ENCODE measurements at places on chromosomes 13 and 19. TPM values are rescaled to one million over a fixed set of nuclear protein-coding genes. Genes with fewer than 3 reads are reported as not detected.
A peak's percentile ranks its signal among the peaks of the same experiment; 100 is the strongest.

ELL gene
- polyA plus RNA-seq, result 9.5 TPM

CGB3 gene
- polyA plus RNA-seq, result not detected

LHB gene
- polyA plus RNA-seq, result not detected

OR7A5 gene
- polyA plus RNA-seq, result not detected

STK11 gene
- 12.7 TPM for polyA plus RNA-seq

SYT3 gene
- polyA plus RNA-seq, result not detected

ZNF441 gene
- polyA plus RNA-seq, result 3.7 TPM

DNA sequence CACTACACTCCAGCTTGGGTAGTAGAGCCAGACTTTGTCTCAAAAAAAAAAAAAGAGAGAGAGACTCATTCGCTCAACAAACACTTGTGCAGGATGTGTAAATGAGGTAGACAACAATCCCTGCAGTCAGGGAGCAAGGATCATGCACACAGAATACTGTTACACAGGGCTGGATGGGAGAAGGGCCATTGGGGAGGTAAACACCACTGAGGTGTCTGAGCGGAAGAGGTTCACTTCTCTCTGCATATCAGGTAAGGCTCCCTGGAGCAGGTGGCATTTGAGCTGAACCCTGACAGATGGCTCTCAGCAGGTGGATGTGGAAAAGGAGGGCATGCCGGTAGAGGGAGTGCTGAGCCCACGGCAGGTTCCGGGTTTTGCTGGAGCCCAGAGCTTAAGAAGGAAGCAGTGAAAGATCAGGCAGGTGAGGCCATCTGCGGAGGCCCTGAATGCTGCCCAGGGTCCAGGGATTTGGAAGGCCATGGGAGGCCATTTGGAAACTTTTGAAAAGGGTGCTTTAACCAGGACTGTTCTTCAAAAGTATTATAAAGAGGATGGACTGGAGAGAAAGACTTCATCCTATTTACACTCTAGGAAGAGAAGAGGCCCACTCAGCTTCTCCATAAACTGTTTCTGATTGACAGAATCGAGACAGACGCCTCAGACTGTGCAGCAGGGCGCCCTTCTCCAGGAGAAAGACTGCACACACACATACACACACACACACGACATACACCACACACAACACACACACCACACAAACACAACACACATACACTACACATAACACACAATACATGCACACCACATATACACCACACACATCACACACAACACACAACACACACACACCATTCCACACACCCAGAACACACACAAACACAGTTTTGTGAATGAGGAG, 199.4 kb downstream of the USP12 start:
- no peak for DNase-seq

DNA sequence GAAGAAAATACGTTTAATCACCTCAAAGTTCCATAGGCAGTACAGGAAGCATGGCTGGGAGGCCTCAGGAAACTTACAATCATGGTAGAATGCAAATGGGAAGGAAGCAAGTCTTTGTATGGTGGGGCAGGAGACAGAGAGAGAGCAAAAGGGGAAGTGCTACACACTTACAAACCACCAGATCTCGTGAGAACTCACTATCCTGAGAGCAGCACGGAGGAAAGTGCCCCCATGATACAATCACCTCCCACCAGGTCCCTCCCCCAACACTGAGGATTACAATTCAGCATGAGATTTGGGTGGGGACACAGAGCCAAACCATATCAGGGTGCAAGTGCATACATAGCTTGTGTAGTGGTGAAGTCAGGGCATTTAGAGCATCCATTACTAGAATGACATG, 92.3 kb upstream of the ANKRD10 start:
- DNase-seq, result no peak

DNA sequence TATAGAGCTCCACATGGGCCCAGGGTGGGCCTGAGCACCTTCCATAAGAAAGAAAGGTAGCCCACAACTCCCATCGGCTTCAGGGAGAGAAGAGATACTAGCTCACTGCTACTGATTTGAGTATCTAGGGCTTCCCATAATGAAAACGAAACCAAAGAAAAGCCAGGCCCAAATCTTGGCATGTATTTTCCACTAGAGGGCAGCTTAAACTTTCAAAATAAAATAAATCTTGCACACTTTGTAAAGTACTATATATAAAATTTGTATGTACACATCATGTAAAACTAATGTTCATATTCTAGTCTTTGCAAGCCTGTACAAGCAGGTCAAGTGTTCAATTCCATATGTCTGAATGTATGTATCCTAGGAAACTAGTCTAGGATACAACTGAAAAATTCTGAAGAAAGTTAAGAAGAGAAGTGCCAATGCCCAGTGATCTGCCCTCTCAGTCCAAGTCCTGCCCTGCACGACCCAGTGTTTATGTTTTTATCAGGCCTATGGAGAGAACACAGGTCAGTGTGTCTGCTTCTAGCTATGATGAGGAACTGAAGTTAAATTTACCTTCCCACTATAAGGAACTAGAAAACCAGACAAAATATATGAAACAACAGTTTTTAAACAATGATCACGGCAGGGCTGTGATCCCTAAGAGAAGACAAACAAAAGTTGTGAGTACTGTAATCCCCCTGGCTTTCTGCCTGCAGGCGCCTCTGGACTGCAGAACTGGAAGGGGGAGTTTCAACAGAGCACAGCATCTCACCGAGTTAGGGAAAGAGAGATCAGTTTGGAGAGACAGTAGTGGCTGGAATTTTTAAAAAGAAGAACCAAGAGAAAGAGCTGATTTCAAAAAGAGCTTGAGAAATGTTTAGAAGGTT, 475.7 kb downstream of the UQCRFS1 start:
- no peak for DNase-seq

DNA sequence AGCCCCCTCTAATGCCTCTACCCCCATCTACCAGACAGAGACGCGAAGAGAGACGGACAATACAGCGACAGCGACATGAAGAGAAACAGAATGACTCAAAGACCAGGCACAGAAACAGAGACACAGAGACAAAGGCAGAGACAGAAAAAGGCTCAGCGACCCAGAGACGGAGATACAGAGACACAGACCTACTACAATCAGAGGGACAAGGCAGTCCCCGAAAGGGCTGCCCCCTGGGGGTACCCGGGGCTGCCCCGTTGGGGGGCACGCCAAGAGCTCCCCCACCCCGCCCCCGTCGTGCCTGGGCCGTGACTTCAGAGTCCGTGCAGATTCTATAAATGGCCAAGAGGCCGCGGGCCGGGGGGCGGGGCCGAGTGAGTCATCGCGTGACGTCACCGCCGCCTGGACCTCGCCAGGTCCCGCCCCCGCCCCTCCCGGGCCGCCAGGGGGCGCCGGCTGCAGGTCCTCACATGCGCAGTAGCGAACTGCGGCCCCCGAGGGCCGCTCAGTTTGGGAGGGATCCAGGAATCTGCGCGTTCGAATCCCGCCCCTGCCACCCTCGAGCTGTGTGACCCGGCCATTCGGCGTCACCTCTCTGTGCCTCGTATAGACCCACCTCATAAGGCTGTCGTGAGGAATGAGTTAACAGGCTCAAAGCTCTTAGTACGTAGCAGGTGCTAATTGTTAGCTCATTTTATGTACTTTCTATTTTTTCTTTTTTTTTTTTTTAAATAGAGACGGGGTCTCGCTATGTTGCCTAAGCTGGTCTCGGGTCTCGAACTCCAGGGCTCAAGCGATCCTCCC, 2.7 kb upstream of the CNN1 start:
- DNase-seq, result peak; percentile 72

GRCh38 chr13:109393045-109393444, 393.3 kb downstream of the IRS2 start:
- no peak for DNase-seq

- DNase-seq, result no peak
These were observed 19.1 kb downstream of the PGLS start for GRCh38 chr19:17530586-17530985.

GRCh38 chr13:113468472-113469201, 15.3 kb upstream of the ADPRHL1 start:
- DNase-seq, result no peak

DNA sequence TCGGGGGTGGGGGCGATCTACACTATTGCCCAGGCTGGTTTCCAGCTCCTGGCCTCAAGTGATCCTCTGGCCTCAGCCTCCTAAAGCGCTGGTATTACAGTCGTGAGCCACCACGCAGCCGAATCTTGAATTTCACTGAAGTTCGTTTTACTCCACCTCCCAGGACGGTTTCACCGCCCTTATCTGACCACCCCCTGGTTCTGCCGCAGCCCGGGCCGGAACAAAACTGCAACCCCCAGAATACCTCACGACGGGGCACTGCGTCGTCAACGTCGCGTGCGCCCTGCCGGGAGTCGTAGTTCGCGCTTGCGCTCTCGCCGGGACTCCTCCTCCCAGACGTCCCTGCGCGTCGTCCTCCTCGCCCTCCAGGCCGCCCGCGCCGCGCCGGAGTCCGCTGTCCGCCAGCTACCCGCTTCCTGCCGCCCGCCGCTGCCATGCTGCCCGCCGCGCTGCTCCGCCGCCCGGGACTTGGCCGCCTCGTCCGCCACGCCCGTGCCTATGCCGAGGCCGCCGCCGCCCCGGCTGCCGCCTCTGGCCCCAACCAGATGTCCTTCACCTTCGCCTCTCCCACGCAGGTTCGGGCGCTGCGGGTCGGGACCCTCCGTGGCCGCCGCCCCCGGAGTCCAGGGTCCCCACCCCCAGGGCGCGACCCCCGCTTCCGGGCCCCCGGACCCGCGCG, at the start of gene ATP5F1D:
Gene ATP5F1D (plus strand): TSS at position 335 of the 679 bp plus-strand sequence. CDS start 100 bp downstream, at position 435.
- peak; percentile 88 for DNase-seq

DNA sequence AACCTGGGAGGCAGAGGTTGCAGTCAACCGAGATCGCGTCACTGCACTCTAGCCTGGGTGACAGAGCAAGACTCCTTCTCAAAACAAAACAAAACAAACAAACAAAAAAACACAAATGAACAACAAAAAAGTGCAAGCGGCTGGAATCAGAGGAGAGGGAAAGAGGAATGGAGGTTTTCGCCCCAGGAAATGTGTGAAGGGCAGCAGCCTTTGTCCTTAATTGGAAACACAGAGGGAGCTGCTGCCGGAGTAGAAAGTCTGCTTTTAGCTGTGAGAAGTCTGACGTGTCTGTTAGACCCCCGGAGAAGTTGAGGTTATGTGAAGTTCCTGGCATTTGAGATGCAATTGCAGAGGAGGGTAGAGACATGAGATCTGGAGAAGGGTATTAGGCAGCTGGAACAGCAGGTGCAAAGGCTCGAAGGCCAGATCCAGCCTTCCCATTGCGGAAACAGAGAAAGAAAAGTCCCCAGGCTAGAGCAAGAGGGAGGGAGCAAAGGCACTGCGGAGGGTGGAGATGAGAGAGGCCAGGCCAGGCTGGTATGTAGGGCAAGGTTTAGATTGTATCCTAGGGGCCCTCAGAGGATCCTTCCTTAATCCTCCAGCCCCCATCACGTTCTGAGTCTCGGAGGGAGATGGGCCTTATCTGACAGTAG, 473 bp downstream of the TMIGD2 start:
- DNase-seq, result no peak

GRCh38 chr19:37928527-37929286, 21.7 kb downstream of the SIPA1L3 start:
- no peak for DNase-seq

- DNase-seq, result no peak
These were observed 29.7 kb upstream of the FREM2 start for GRCh38 chr13:38657191-38657590.

- DNase-seq, result no peak
These were observed 131.1 kb downstream of the MYO16 start for GRCh38 chr13:108760541-108760940.

DNA sequence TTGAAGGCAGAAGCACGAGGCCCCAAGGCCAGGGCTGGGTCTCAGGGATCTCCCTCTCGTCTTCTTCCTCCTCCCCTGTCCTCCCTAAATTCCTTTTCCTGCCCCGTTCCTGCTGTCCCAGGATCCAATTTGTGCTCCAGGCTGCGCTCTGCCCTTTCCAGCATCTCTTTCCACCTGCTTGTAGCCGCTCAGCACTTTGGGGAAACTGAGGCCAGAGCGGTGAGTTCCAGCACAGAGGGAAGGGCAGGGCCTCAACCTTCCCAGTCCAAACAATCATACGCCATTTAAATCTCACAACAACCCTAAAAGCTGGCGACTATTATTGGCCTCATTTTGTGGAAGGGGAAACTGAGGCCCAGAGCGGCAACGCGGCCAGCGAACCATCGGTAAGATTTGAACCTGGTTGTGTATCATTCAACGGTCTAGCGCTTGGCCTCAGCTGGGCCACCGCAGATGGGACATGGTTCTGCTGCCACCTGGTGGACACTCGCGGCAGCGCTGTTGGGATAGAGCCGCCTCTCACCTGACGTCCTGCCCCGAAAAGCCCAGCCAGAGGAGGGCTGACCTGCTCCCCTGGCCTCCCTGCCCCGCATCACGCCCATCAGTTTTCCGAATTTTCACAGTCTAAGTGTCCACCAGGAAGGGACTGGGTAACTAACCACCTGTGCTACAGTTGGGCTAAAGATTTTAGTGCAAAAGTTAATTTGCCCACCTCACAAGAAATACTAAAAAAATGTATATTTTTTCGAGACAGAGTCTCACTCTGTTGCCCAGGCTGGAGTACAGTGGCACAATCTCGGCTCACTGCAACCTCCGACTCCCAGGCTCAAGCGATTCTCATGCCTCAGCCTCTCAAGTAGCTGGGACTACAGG, 4.2 kb upstream of the RPL18A start:
- peak; percentile 79 for DNase-seq

DNA sequence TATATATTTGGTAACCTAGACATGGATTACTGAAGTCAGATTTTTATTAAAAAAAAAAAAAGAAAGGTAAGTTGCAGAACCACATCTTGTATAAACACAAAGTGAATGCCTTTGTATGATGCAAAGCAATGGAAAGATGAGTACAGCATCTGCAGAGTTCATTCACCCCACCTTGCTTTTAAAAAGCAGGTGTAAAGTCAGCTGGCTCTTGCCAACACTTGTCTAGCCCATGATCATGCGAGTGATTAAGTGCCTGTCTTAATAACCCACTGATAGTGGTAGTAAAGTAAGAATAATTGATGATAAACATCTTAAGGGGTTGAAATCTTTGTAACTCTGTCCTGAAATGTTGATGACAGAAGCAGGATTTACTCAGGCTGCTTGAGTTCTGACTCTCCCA, 710.4 kb downstream of the EFNB2 start:
- no peak for DNase-seq

DNA sequence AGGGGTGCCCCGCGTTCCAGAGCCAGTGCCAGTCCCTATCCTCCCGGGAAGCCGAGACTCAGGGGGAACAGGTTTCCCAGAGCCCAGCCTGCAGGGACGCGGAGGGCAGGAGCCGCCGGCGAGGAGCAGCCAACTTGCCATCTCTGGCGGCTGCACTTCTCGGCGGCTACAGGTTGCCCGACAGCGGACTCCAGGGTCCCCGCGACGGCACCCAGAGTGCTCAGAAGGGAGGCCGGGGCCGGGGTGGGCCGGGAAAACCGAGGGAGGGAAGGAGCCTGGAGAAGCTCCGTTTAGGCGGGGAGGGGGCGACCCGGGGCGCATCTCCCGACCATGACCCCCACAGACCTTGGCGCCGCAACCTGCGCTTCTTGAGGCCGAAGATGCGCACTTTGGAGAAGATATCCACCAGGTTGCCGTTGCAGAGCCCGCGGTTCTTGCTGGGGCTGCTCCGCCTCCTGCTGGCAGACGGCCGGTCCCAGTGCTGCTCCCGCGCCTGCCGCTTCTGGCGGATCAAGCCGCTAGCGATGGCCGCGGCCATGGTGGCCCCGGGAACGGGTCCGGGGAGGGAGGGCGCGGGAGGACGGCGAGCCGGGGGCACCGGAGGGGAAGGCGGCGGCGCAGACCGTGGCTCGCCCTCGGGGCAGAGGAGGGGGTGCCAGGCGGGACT, 463.8 kb downstream of the ITGBL1 start:
- DNase-seq, result no peak
